SJCRH30 (cell line): ENCODE measurements at places on chromosomes 13 and 19. TPM values are rescaled to one million over a fixed set of nuclear protein-coding genes. Genes with fewer than 3 reads are reported as not detected.

- no peaks in the 10 kb centered on the region for H3K4me1 ChIP-seq
- no peak for DNase-seq
- no peak overlapping the region for H3K4me3 ChIP-seq
Measured at GRCh38 chr19:11159598-11160439, 4.2 kb upstream of the SPC24 start.

DNA sequence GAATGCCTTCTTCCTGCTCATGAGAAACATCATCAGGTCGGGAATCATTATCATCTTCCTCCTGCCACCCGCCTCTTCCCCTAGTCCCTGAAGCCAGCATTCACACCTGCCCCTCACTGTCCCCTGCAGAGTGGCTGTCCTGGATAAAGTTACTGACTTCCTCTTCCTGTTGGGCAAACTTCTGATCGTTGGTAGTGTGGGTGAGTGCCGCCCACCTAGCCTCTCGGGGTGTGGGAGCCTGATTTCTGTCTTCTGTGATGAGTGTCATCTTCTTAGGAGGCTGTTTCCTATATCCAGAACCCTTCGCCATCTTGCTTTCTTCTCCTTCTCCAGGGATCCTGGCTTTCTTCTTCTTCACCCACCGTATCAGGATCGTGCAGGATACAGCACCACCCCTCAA lies 12.5 kb downstream of the SLC44A2 start:
- H3K4me1 ChIP-seq = peaks cover 6% of the 10 kb centered on the region
- no peak overlapping the region for H3K4me3 ChIP-seq
- H3K27me3 ChIP-seq = no peaks in the 10 kb centered on the region
- no peak overlapping the region for H3K27ac ChIP-seq
- peaks cover 70% of the 10 kb centered on the region for H3K36me3 ChIP-seq
- DNase-seq = no peak

DNA sequence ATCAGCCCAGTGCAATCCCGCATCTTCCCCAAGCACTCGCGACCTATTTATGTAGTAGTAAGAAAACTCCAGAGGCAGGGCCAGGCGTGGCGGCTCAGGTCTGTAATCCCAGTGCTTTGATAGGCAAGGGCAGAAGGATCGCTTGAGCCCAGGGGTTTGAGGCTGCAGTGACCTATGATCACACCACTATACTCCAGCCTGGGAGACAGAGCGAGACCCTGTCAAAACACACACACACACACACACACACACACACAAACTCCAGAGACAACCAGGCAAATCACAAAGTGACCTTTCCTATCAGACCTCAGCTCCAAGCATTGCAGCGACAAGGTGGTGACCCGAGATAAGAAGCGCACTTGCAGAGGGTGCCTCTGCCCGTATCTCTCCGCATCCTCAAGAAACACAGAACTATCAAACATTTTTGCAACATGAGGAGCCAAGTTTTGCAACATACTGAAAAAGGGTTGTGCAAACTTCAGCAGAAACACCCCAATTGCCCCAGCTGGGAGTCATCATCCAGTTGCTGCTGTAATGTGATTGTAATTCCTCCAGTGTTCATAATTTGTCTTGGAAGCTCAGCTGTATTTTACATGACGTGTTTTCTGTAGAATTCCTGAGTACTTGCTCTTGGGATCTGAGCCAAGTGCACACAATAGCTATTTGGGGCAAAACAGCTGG lies 8.7 kb upstream of the KLF2 start:
- no peaks in the 10 kb centered on the region for H3K36me3 ChIP-seq
- no peaks in the 10 kb centered on the region for H3K27me3 ChIP-seq
- H3K27ac ChIP-seq = peak overlapping the region; percentile 77
- peaks cover 39% of the 10 kb centered on the region for H3K4me1 ChIP-seq

DNA sequence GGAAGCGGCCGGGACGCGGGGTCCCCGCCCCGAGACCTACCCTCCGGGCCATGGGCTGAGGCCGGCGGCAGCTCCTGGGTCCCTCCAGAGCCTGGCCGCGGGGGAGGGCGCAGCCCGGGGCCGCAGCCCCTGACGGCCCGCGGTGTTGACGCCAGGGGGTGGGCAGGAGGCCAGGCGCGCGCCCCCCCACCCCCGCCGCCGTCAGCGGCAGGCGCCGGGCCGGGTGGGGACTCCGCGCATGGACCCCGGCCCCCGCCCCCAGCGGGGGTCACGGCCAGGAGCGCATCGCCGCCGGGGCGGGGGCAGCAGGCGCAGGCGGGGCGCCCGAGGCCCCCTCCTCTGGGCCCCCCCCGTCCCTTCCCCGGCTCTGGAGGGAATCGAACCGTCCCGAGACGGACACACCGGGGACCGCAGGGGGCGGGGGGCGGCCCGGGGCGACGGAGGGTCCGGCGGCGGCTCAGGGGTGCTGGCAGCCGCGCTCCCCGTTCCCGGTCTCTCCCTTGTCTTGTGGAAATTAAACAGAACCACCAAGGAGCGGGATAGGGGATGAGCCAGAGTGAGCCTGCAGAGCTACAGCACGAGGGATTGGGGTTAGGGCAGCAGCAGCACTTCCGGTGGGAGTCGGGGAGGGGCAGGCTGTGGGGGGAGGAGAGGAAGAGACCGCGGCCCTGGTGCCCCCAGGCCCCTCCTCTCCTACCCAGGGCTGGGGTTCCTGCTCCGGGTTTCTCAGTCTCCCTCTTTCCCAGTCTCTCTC lies at the start of gene MEIS3:
TSS of gene MEIS3 (minus strand) at position 498 of the 754 bp plus-strand sequence. CDS start at position 52, 446 bp downstream.
- peak within 1 kb of the TSS; percentile 64 for H3K4me3 ChIP-seq
- peaks cover 23% of the 10 kb centered on the region; the same call in 1 of the 2 replicates for H3K4me1 ChIP-seq
- H3K36me3 ChIP-seq = no peaks in the 10 kb centered on the region
- no peak within 1 kb of the TSS for H3K27ac ChIP-seq

The DENND1C gene
- total RNA-seq = not detected in 2 replicates
